ENCODE measurements at places on chromosomes 3 and 15. TPM values are rescaled to one million over a fixed set of nuclear protein-coding genes. Genes with fewer than 3 reads are reported as not detected.

- no peak for DNase-seq
Observed at GRCh38 chr3:194298331-194299227, 52.5 kb downstream of the CPN2 start.

NANOGP8 gene
- 0.32 TPM for total RNA-seq

GRCh38 chr3:35335703-35336102 is 303.6 kb upstream of the ARPP21 start:
- no peak for DNase-seq

TICRR gene
- 5.2 TPM for total RNA-seq

- DNase-seq = no peak
Observed at GRCh38 chr15:81783586-81783985, 262.2 kb downstream of the MEX3B start.

DNA sequence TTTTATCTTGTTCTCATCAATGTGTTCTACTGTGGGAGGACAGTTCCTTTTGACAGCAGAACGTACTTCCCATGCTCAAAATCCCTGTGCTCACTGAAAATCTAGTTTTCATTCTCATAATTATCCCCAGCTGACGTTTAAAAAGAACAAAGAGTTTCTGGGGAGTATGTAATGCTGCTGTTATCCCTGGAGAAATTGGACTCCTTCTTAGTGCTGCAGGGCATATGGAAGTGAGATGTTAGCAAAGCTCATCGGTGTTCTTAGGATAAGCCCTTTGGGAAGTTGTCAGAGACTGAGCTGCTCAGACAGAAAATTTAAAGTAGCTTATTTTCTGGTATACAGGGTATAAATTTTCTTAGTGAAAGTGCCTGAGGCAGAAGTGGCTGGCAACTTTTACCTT is 66.5 kb downstream of the CDAN1 start:
- DNase-seq = peak; percentile 13

GRCh38 chr15:51252671-51253070 is 85.7 kb downstream of the CYP19A1 start:
- no peak for DNase-seq

FAM227B gene
- total RNA-seq = 3.9 TPM

DNA sequence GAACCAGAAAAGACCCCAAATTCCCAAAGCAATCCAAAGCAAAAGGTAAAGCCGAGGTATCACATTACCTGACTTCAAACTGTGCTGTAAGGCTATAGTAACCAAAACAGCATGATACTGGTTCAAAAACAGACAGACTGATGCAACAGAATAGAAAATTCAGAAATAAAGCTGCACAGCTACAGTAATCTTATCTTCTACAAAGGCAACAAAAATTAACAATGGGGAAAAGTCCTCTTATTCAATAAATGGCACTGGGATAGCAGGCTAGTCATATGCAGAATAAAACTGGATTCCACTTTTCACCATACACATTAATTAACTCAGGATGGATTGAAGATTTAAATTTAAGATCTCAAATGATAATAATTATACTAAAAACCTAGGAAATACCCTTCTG is 392.6 kb upstream of the CBLB start:
- peak; percentile 59 for DNase-seq

GATM gene
- 0.32 TPM for total RNA-seq

DNA sequence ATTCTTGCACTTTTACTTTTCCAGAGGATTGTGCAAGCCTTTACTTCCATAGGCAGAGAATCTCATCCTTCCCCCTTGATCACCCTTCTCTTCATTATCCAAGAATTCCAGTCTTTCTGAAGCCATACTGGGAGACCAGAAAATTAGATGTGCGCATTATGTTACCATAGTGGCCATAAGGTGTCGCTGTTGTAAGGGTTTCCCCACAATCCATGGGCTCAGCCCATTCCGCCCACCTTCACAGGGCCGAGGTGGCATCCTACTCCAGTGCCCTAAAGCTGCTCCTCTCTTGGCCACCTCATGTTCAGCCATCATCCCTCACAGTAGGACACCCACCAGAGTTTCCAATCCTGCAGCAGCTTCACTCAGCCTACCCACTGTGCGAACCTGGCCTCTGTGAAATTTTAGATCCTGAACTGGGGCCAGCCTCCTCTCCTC is 35.0 kb downstream of the CTSH start:
- DNase-seq = peak; percentile 54

GRCh38 chr3:123141276-123141675 is 60.5 kb upstream of the SEC22A start:
- DNase-seq = no peak

PIGZ gene
- total RNA-seq = 1.7 TPM

CCR9 gene
- total RNA-seq = not detected

- no peak for DNase-seq
Observed at GRCh38 chr3:40720341-40720740, 195.6 kb downstream of the ZNF621 start.

FOXB1 gene
- not detected for total RNA-seq

DNA sequence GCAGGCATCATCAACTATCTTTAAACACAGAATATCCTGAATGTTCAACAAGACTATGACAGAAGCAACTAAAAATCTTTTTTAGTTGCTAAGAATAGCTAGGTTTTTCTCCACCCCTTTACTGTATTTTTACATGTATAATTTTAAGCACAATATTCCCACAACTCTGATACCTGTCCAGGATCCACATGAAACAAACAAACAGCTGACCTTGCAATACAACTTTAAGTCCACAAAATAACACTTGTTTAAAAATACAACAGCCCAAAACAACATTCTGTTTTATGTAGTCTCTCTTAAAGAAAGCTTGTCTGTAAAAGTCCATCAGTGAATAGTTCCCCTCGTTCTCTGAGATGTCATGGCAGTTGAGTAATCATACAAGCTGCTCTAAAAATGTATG is 41.1 kb downstream of the IFT57 start:
- DNase-seq = no peak
